SK-N-DZ (cell line): ENCODE measurements at places on chromosomes 4 and X.

DNA sequence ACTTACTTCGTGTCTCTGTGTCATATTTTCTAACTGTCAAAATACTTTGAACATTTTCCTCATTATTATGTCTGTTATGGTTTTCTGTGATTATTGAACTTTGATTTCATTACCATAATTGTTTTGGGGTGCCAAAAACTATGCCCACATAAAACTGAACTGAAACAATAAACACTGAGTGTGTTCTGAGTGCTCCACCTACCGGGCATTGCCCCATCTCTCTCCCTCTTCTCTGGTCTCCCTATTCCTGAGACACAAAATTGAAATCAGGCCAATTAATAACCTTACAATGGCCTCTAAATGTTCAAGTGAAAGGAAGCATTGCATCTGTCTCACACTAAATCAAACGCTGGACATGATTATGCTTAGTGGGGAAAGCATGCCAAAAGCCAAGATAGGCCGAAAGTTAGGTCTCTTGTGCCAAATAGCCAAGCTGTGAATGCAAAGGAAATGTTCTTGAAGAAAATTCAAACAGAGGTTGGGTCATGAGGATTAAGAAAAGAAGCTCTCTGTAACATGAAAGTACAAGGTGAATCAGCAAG lies 972.3 kb downstream of the PCDH7 start:
- no peak for DNase-seq

GRCh38 chr4:8165374-8165896 lies 6.8 kb upstream of the ABLIM2 start:
- DNase-seq = no peak

- no peak for DNase-seq
Measured at GRCh38 chr4:11232015-11232414, 196.7 kb downstream of the HS3ST1 start.

DNA sequence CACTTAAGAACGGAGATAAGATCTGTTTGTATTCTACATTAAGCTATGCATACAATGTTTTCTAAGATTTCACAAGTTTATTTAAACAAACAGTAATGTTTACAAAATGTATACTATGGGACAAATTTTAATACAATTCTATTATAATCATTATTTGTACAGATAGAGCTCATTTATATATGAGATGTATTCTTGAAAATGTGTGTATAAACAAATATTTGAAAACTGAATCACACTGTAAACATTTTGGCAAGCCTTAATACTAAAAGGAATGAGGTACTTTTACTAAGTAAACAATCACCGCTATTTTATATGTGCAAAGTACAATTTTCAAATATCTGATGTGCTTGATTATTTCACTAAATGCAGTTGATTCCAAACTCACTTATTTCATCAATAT lies 119.2 kb upstream of the MAB21L2 start:
- no peak for DNase-seq

DNA sequence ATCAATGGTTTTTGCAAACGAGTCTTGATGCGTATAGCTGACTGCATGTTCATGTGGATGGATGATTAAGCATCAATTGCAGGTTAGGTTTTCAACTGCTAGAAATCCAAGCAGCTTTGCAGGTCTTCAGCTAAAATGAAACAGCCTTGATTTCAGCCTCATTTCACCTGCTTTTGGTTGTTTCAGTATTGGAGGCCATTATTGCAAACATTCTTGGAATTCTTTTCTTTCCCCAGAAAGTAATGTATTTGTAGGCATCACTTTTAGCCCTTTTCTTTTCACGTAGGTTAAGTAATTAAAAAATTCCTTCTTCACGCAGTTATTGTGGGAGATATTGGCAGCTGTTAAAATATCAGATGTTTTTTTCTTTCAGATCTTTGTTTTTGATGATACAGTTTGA lies 8.8 kb downstream of the ZAR1 start:
- no peak for DNase-seq

- DNase-seq = no peak
Measured at GRCh38 chr4:55218041-55218440, 92.6 kb upstream of the KDR start.

- no peak for DNase-seq
Measured at GRCh38 chrX:19256986-19257385, 86.7 kb upstream of the PDHA1 start.

GRCh38 chr4:75992462-75992861 lies 1.7 kb upstream of the SDAD1 start:
- DNase-seq = no peak

- DNase-seq = no peak
Measured at GRCh38 chr4:11151500-11151899, 277.2 kb downstream of the HS3ST1 start.

- no peak for DNase-seq
Measured at GRCh38 chr4:52091801-52092200, 40.7 kb downstream of the SPATA18 start.

DNA sequence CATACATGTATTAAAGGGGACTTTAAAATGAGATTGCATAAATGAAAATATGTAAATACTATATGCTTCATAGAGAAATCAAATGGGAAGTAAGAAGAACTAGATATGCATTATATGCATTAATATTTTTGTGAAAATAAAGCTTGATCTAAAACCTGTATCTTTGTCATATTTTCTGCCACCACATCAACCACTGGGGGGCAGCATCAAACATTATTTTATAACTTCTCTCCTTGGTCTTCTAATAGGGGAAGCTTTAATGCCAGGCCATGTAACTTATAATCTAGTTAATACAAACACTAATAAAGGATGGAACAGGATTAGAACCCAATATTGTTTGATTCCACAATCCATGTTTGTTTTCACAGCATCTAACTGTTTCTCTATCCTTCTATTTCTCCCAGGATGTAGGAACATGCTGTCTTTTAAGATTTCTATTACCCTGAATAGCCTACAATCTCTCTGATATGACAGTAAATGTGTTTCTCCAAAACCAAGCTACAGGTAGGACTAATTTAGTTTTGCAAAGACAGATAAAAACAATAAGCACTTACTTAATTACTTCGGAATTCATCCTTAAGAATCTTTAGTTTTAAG lies 10.0 kb downstream of the QRFPR start:
- DNase-seq = peak; percentile 3
